Gastrocnemius medialis (tissue), 4 donors: ENCODE measurements at places on chromosomes 2 and 18. TPM values are rescaled to one million over a fixed set of nuclear protein-coding genes. Genes with fewer than 3 reads are reported as not detected.

GRCh38 chr2:80205498-80205897 lies 99.1 kb downstream of the LRRTM1 start:
- DNase-seq: no peak
- no peaks in the 10 kb centered on the region for H3K36me3 ChIP-seq
- no peak overlapping the region for H3K27ac ChIP-seq
- no peak overlapping the region for H3K4me3 ChIP-seq

- no peaks in the 10 kb centered on the region for H3K36me3 ChIP-seq
- H3K4me3 ChIP-seq: no peak overlapping the region
- H3K27me3 ChIP-seq: no peaks in the 10 kb centered on the region
- no peaks in the 10 kb centered on the region for H3K4me1 ChIP-seq
- no peak for DNase-seq
These were observed 7.5 kb downstream of the SLC11A1 start for GRCh38 chr2:218389333-218390150.

DNA sequence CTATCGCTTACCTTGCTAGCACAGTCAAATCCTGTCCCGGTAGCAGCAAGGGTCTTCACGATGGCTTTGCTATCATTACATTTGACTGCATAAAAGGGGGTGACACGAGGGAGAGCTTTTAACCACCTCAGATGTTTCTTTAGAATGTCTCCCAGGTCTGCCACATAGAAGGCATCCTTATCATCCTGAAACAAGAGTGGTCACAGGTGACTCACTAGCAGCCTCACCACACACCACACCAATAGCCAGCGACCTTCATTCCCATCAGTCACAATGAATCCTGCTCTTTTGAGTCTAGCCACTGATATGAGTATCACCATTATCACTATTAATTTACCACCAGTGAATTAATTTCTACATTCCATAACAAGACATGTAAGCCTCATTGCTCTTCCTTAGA lies 3.7 kb downstream of the ODC1 start:
- H3K36me3 ChIP-seq: no peaks in the 10 kb centered on the region
- no peak for DNase-seq
- H3K4me3 ChIP-seq: no peak overlapping the region
- H3K27ac ChIP-seq: no peak overlapping the region

- no peak overlapping the region for H3K27ac ChIP-seq
- no peaks in the 10 kb centered on the region for H3K4me1 ChIP-seq
- DNase-seq: no peak
- no peak overlapping the region for H3K4me3 ChIP-seq
These were observed 37.9 kb downstream of the LNPK start for GRCh38 chr2:175964195-175964594.

SLC38A11 gene
- total RNA-seq: 2.8 TPM

TYMS gene
- 1.7 TPM for total RNA-seq

ITGA4 gene
- 0.61 TPM for total RNA-seq
